ENCODE measurements at places on chromosomes 6 and 20.
A peak's percentile ranks its signal among the peaks of the same experiment; 100 is the strongest.

DNA sequence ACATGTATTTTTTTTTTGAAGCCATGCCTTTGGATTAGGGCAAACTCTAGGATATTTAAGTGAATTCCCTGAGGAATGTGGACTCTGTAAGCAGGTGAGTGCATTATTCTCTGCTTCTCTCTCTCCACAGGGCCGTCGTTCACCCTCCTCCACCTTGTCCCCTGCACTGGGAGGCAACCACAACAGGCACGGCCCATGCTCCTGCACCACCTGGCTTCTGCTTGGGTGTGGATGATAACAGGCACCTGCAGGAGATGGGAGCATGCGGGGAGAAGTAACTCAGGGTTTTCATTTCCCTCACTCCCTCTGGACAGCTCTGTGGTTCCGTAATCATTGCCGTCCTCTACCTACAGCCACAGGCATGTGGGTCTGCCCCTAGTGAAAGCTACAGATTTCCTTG is 43.4 kb downstream of the HLA-C start:
- no peak for DNase-seq

DNA sequence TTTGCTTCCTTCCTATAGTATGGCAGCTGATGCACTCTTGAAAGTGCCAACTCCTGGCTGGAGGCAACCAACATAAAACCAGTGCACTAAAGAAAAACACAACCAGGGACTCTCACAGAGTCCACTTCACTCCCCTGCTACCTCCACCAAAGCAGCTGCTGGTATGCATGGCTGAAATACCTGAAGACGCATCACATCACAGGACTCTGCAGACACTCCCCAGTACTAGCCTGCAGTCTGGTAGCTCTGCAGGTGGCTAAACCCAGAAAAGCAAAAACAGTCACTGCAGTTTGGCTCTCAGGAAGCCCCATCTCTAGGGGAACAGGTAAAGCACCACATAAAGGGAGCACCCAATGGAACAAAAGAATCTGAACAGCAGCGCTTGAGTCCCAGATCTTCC is 473.0 kb upstream of the SPTLC3 start:
- DNase-seq, result no peak

GRCh38 chr20:54237116-54237943 is 29.4 kb downstream of the PFDN4 start:
- DNase-seq, result no peak

DNA sequence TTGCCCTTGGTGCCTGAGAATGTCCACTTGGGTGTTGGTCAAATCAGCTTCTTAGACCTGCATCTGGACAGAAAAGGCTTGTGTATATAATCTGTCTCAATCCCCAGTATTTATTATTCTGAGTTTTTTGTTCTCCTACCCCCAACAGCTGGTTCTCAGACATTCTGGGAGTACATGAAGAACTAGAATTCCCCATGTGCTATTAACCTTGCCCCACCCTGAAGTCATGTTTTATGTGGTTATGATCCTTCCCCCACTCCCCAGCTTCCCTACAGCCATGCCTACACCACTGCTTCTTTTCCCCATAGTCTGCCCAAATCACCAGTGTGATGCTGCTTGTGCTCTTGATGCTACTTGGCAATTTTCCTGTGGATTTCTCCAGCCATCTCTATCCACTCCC is 157.0 kb downstream of the ADAT2 start:
- DNase-seq, result no peak

DNA sequence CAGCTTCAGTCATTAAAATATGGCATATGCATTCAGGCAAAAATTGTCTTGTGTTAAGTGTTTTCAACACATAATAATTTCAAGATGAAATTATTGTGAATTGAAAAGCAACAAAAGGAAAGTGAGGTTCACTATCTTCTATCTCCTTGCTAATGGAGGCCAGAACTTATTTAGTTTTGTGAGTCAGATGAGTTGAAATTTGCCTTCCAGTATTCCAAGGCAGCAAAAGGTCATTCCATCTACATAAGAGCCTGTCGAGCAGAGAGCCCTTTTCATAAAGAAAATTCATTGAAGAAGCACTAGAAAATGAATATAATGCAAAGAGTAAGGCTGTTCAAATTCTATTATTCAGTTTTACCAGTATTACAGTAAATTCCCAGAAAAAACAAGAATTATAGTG is 274.3 kb downstream of the PLCB1 start:
- no peak for DNase-seq

GRCh38 chr20:61112515-61112914 is 139.5 kb upstream of the CDH4 start:
- DNase-seq, result no peak

DNA sequence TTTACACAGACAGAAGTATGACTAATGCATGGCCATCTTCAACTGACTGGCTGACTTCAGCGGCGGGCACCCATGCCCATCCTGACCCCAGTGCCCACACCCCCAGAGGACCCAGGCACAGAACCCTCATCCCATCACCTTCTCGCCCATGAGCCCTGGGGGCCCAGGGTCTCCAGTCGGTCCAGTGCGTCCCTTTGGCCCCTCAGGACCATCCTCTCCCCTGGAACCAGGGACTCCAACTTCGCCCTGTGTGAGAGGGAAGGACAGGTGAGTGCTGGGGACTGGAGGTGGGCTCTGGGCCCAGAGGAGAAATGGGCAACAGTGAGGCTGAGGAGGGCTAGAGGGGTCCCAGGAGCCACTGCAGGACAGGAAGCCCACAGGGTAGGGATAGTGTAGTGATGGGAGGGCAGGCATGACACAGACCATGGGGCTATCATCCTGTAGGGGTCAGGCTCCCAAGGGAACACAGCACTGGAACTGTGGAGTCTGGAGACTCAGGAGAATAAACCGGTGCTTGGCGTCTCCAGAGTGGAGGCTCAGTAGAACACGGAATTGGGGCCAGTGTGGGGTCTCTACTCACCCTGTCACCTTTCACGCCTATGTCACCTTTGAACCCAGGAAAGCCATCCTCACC is 16.7 kb downstream of the COL11A2 start:
- DNase-seq, result no peak

DNA sequence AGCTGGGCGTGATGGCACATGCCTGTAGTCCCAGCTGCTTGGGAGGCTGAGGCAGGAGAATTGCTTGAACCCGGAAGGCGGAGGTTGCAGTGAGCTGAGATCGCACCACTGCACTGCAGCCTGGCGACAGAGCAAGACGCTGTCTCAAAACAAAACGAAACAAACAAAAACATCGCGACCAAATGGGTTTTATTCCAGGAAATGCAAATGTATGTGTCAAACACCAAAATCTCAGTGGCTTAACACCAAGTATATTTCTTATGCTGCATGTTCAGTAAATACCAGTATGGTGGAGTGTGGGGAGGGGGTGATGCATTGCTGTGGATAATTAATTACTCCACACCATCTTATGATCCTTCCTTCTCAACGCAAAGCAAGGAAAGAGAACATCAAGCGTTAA is 28.1 kb downstream of the ACTR5 start:
- DNase-seq, result no peak

DNA sequence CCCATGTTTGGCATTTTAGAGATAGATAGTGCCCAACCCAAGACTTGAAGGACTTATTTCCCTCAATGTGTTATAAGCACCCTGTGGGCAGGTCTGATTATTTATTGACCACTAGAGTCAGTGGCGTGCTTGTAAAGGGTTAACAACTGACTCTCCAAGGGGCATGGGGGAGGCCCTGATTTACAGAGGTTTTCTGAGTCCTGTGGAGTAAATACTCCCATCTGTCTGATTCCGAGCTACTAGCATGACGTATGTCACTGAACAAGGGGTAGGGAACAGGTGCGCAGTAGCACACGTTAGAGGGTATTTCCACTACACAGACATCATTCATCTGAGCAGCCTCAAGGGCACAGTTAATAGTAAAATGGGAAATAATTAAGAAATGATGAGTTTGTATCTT is 17.4 kb upstream of the TRAM2 start:
- DNase-seq, result no peak

DNA sequence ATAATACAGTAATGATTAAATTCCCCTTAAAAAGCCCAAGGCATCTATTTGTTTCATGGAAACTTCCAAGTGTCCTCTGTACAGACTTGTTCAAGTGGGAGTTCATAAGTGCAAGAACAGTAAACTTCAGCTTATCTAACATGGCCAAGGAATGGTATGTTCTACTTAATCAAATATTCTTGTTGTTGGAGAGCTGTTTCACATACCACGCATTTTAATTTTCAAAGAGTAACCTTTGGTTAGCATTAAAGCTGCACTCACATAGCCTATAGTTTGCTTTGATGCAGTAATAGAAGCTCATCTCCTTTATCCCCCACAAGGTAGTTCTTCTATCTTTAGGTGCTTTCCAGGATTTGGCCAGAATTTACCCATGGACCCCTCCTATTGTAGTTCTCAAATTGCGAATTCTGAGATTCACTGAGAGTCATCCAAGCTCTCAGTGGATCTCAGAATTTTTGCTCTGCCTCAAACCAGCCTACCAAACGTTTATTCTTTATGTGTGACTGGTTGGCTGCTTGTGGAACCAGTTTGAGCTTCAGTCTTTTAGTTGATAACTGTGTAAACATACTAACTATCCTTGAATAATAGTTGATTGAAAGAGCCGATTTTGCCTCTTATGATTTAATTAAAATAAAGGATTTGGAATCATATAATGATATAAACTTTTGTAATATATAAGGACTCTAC is 668.0 kb upstream of the FLRT3 start:
- DNase-seq, result no peak

DNA sequence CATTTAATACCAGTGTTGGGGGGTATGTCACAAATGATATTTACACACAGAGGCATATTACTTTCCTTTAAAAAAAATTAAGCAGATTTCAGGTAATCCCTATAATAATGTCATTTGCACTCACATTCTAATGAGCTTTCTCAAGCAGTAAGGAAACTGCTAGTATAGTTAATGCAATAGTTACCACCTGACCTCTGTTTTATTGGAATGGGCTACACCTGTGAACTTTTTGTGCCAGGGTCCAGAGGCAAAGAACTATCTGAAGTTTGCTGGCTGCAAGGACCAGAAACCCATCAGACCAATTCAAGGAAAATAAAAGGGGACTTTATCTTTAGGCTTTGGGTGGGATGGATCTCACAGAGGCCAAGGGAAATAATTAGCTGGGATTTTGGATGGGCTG is 2.9 kb upstream of the ZHX3 start:
- DNase-seq, result no peak

DNA sequence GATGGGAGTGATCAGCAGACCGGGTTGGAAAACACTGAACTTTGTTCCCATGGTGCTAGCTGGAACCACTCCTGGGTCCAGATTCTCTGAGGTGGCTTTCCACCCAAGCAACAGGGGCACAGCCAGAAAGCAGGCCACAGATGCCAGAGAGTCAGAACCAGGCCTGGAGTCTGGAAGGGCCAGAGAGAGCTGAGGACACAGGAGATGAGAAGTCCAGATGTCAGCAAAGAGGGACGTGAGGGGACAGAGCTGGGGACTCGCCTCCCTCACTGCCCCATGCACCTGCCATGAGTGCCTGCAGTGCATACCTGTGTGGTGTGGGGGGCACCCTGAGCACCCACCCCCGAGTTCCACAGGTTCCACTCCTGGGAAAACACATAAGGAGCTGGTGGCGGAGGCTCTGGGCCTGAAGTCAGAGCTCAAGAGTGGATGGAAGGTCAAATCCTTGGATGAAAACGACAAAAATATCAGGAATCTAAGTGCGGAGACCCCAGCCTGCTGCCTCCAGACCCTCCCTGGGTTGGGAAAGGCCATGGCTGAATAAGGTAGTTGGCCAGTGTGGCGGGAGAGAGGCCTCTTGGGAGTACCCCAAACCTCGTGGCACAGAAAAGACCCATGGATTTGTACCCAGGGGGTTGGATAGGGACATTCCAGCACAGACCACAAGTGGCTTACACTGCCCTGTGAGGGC is 224.2 kb downstream of the SYNDIG1 start:
- DNase-seq, result no peak

GRCh38 chr20:50442512-50442911 is 67.7 kb upstream of the PTPN1 start:
- DNase-seq, result no peak

DNA sequence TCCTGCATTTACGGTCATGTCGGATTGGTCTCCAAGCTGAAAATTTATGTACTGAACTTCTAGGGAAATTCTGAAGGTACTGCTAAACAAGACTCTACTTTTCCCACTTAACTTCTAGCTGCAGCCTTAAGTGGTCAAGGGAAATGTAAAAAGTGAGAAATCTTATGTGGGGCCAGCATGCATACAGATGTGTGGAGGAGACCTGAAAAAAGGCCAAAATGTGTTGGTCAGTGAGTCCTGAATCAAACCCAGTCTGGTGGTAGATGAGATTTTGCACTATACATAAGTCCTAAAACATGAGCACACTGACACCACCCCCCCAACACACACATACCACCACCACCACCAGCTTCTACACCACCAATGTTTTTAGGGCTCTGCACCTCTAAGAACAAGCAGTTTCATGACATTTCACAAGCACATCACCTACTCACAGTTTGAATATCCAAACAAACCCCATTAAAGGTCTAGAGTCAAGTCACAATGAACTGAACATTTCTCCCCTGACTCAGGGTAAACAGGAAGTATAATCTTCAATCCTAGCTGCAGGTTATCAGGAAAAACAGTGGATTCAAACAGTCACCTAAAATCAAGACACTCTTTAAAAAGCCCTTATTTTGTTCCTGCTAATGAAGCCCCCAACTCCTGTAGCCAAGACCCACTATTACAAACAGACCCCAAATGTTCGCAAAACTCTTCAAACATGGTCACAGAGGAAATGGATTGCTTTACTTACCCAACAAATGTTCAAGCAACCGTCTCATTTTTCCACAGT is 1.6 kb downstream of the ZMYND8 start:
- peak; percentile 40 for DNase-seq

- no peak for DNase-seq
These were observed 63.0 kb downstream of the FAM229B start for GRCh38 chr6:112150363-112150762.

GRCh38 chr6:30213667-30213956 is 406 bp upstream of the TRIM26 start:
- DNase-seq, result no peak

GRCh38 chr6:128057946-128058345 is 157.1 kb upstream of the THEMIS start:
- DNase-seq, result no peak

- DNase-seq, result no peak
These were observed 181.3 kb upstream of the GMDS start for GRCh38 chr6:2426561-2427340.

- DNase-seq, result peak; percentile 42
These were observed at the start of gene B3GAT2 for GRCh38 chr6:70956451-70957283. Gene B3GAT2 (minus strand): TSS chr6:70957060. CDS start chr6:70956429, 631 bp downstream.

DNA sequence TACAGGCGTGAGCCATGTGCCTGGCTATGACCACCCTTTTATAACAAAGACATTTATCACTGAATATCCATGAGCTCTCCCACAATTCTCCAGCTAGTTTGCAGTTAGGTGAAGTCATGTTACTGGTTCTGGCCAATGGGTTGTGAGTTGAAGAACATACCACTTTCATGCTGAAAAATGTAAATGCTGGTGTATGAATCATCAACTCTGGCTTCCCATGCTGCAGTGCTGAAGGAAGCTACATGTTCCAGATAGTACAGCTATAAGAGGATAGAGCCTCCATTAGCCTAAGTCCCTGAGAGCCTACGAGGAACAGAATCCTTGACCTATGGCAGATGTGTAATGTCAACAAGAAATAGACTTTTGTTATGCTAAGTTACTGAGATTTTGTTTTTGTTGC is 180.4 kb downstream of the BTBD9 start:
- DNase-seq, result no peak

Data from B cell (primary cell).